ENCODE measurements at places on chromosomes 4 and X.

- peak overlapping the region; percentile 36 for H3K27ac ChIP-seq
- no peaks in the 10 kb centered on the region for H3K27me3 ChIP-seq
- H3K4me1 ChIP-seq = peaks cover 4% of the 10 kb centered on the region
- no peaks in the 10 kb centered on the region for H3K36me3 ChIP-seq
Measured at GRCh38 chrX:69289046-69289792, 124.0 kb upstream of the PJA1 start.

GRCh38 chr4:180285796-180286195 lies 1957.4 kb upstream of the TENM3 start:
- H3K27me3 ChIP-seq = no peaks in the 10 kb centered on the region
- no peak overlapping the region for H3K27ac ChIP-seq
- H3K4me1 ChIP-seq = no peaks in the 10 kb centered on the region
- no peak for DNase-seq
- no peaks in the 10 kb centered on the region for H3K36me3 ChIP-seq
- no peak overlapping the region for H3K4me3 ChIP-seq

DNA sequence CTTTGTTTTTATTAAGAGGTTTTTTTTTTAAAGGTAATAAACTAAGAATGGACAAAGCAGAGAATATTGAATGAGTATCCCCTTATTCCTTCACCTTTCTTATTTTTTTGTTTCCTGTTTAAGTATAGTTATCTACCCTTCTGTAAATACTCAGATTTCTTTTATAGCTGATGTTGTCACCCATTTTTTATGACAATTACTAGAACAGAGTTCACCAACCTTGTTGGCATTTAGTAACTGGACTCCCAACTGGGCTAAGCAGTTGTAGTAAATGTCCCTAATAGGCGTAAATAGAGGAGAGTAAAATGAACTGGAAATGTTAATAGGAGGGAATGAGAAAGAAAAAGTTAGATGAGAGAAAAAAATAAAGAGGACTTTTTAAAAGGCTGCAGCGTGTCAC lies 9.8 kb downstream of the PDLIM5 start:
- H3K27ac ChIP-seq = no peak overlapping the region
- H3K27me3 ChIP-seq = no peaks in the 10 kb centered on the region
- no peaks in the 10 kb centered on the region for H3K36me3 ChIP-seq

DNA sequence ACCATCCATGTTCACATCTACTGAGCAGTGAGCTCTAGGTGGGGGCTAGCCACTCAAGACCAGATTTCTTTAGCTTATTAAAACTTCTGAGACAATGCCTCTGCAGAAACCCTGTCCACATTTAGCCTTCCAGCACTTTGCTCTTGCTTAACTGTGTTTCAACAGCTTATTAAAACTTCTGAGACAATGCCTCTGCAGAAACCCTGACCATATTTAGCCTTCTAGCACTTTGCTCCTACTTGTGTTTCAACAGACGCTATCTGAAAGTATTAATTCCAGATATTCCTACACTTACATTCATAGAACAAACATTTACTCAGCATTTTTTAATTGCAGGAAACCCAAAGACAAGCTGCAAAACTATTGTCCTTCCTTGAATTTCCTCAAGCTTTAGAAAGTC lies 91.9 kb downstream of the SEL1L3 start:
- H3K27ac ChIP-seq = no peak overlapping the region
- no peaks in the 10 kb centered on the region for H3K27me3 ChIP-seq
- DNase-seq = no peak
- H3K4me1 ChIP-seq = no peaks in the 10 kb centered on the region
- H3K36me3 ChIP-seq = no peaks in the 10 kb centered on the region

DNA sequence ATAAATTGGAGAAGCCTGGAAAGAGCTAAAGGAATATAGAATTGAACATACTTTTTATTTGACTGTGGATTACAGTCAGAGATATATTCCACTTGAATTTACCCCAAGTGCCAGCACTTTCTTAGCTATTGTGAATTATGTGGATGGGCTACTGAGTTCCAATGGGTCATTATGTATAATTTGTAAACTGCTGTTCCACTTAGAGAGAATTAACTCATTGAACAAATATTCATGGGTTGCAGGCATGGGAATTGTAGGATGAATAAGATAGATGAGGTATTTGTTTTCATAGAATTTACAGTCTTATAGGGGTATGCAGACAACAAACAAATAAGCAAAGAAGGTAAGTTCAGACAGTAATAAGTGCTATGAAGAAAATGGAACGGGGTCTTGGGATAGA lies 195.7 kb downstream of the SHROOM3 start:
- no peak overlapping the region for H3K4me3 ChIP-seq
- no peak for DNase-seq
- H3K36me3 ChIP-seq = no peaks in the 10 kb centered on the region
- no peaks in the 10 kb centered on the region for H3K27me3 ChIP-seq
- no peaks in the 10 kb centered on the region for H3K4me1 ChIP-seq

DNA sequence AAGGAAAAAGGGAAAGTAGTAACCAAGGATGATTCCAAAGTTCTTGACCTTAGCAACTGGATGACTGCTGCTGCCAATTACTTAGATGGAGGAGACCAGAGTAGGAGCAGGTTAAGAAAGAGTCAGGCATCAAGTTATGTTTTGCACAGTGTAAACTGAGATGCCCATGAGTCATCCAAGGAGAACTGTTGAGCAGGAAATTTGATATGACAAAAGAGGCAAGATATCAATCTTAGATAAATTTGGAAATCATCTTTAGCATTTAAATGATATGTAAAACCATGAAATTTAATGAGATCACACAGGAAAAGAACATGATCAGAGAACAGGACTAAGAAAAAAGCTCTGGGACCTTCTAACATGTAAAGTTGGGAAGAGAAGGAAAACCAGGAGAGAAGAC lies 361.3 kb downstream of the OPHN1 start:
- H3K27me3 ChIP-seq = no peaks in the 10 kb centered on the region
- no peak overlapping the region for H3K4me3 ChIP-seq
